ENCODE measurements at places on chromosomes 12 and 14. TPM values are rescaled to one million over a fixed set of nuclear protein-coding genes. Genes with fewer than 3 reads are reported as not detected.

IFNG-AS1 gene
- not detected for total RNA-seq

FGF6 gene
- not detected for total RNA-seq

TMCC3 gene
- 9.0 TPM for total RNA-seq

CPNE6 gene
- total RNA-seq, result not detected

MAP3K9 gene
- 0.87 TPM for total RNA-seq

CD69 gene
- total RNA-seq, result 13.5 TPM

SMCO3 gene
- total RNA-seq, result 1.2 TPM

CISTR gene
- not detected for total RNA-seq

OR6C75 gene
- total RNA-seq, result not detected

RAD9B gene
- total RNA-seq, result 0.78 TPM

EP400 gene
- total RNA-seq, result 33.9 TPM

RASSF8 gene
- 75.1 TPM for total RNA-seq

TAS2R13 gene
- 11.6 TPM for total RNA-seq
